ENCODE measurements at places on chromosomes 13 and 19.
A peak's percentile ranks its signal among the peaks of the same experiment; 100 is the strongest.

GRCh38 chr13:50766695-50767094 lies 76.8 kb downstream of the DLEU7 start:
- no peak for DNase-seq

DNA sequence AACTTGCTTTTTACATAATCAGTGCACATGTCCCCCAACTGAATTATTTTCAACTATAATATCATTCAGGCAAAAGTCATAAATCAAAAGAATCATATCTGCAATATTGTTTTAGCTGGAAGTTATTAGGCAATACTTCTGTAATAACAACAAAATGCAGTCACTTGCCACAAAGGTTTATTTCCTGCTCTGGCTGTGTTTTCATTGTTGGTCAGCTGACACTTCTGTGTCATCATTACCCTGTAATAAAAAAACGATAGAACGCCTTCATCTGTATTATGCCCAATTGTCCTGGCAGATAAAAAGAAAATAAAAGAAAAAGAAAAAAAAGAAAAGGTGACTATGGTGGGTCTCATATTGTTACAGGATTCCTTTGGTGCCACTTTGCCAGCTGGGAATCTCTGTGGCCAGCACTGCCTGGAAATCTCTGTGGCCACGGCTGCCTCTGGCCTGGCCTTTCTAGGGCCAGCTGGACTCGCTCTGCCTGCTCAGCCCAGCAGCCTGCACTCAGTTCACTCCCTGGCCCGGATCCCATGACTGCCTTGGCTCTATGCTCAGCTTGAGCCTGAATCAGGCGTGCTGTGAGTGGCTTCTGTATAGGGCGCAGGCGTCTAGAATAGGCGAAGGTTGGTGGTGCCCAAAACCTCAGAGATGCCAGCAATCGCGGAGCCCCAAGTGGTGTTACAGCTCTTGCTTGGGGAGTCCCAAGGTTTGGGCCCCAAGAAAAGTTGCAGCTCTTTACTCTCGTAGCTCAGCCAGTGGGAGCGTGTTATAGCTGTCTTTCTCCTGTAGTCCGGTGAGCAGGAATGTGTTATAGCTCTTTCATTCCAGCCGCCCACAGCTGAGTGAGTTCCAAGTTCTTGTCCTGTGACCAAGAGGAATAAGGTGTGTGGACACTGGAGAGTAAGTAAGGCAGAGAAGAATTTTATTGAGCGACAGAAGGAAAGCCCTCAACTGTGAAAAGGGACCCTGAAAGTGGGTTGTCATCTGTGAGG lies 1227.1 kb downstream of the SLITRK1 start:
- no peak for DNase-seq

DNA sequence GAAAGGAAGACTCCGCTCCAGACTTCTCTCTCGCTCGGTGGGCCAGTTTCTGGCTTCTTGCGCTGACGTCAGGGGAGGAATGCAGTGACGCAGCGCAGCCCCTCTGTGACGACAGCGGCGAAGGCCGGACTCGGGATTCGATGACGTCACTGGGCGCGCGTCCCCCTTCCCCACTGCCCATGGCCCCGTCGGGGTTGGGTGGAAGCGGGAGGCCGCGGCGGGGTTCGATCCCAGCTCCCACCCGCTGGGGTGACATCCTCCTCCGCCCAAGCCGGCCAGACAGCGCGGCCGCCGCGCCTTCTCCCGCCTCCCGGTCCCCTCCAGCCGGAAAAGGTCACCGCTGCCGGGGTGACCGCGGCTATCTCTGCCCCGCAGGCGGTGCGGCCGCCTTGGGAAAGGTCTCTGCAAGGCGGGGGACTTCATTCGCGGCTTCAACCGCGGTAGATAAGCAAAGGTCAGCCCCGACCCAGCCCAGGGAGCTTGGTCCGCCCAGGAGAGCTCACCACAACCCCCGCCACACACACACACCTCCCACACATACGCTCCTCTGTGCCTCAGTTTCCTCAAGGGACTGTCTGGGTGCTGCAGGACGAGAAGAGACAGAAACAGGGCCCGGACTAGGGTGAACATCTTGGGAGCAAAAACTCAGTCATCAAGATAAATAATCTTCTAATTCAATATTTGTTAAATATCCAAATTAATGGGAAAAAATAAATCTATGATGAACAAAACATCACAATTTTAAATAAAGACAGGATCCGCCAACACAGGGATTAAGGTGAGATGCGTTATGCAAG lies 844 bp upstream of the RFX1 start:
- DNase-seq, result no peak

DNA sequence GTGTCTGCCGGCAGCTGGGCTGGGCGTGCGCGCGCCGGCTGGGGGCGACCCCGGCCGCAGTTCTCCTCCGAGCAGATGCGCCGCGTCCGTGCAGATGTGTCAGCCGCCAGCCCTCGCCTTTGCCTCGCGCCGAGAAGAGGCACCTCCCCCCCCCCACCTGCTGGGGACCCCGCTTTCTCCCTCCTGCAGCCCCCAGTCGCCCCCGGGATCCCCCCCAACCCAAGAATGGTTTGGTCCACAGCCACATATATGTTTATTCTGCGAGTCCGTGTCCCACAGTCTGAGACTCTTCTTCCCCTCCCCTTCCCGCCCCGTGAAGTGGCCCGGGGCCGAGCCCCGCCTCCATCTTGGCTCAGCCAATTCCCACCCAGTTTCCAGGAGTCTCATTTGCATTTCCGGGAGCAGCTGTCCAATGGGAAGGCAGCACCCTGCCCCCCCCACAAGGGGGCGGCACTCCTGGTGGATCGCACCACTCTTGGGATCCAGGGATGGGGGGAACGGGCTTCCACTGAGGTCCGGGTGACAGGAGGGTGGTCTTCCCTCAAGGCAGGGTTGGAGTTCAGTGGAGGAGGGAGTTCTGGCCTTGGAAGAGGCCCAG lies 8.6 kb downstream of the ISOC2 start:
- DNase-seq, result no peak

- peak; percentile 85 for DNase-seq
Measured at GRCh38 chr19:41351339-41352245, 2.1 kb downstream of the TGFB1 start.

Measured in activated naive CD4-positive, alpha-beta T cell treated with anti-CD3 and anti-CD28 coated beads, Interleukin-2, amount 50 U/mL, for 72 hours (primary cell).